Esophagus mucosa (tissue), 1 donor: ENCODE measurements at places on chromosomes 16 and 17.

DNA sequence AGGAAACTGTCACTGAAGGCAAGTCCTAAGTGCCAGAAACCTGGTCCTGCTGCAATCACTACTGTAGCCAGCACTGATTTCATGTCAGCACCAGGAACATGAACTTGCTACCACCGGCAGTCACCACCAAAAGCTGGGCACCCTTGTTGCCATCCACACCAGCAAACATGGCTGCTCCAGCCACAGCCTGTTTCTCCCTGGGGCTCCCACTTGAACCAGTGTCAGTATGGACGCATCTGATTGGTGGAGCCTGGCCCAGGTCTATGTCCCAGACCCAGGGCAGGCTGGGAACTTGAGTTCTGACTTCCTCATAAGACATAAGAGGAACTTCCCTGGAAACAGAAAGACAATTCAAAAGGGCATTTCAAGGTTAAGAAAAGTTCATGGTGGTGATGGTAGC lies 56.5 kb downstream of the COPRS start:
- ATAC-seq = no peak

GRCh38 chr17:56623383-56623782 lies 29.9 kb downstream of the NOG start:
- no peak for ATAC-seq

DNA sequence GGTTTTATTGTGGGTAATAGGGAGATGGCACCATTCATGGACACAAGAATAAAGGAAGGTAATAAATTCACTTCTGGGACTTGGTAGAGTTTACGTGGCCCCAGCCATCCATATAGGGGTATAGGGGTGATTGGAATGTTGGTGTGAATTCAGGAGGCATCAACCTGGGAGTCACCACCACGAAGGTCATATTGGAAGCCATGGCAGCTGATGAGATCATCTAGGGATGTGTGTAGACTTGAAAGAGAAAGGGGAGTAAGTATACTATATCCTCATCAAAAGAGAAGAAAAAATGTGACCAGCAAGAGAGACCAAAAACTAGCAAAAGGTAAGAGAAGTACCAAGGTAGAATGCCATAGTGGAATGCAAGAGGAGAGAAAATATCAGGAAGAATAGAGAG lies 26.6 kb upstream of the GINS3 start:
- ATAC-seq = no peak

- ATAC-seq = no peak
Measured at GRCh38 chr16:11950388-11950787, 8.5 kb upstream of the NPIPB2 start.

DNA sequence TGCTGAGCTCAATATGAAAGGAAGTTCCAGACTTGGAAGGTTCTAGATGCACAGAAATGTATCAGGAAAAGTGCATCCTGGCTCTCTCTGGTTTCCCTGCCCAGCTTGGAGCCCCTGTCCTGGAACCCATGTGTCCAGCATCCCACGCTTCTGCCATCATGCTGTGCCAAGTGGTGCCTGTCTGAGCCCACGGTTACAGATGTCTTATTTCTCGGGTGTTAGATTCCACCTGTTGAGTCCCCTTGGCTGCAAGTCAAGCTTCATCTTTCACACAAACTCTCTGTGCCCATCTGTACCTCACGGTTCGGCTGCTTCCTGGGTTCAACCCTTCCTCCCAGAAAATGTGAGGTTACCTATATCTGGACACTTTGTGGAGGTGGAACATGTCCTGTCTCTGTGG lies 22.5 kb downstream of the OR1D5 start:
- ATAC-seq = no peak

- no peak for ATAC-seq
Measured at GRCh38 chr16:84746875-84747274, 47.1 kb downstream of the USP10 start.

- ATAC-seq = no peak
Measured at GRCh38 chr17:73921306-73921705, 277.1 kb upstream of the SDK2 start.

GRCh38 chr17:27524594-27524993 lies 68.3 kb downstream of the KSR1 start:
- ATAC-seq = no peak

DNA sequence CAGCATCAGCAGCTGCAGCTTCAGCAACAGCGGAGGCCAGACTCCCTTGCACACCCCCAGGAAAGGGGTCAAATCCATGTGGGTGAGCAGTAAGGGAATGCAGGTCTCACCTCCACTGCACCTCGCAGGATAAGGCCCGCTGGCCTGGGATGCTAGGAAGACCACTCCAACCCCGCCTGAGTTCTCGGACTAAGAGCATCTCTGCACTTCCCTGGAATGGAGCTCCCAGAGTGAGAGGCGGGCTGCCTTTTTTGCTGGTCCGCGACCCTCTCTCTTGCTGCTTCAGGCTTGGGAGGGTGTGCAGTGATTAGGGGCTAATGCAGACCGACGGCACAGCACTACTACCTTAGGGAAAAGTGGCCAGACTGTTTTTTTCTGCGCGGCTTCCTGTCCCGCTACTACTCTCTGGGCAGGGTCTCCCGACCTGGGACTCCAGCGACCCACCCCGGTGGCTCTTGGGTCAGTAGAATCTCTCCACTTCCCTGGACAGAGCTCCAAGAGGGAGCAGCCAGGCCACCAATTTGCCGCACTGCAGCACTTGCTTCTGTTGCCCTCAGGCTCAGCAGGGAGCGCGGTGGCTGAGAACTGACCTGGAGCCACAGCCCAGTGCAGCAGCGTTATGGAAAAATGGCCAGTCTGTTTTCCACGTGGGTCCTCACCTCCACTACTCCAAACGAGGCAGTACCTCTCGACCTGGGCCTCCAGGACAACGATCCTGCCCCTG lies 480.4 kb downstream of the CDH8 start:
- ATAC-seq = no peak
